GDM1 (cell line): ENCODE measurements at places on chromosomes 1 and 21.

- no peak for DNase-seq
These were observed 20.8 kb downstream of the FAM177B start for GRCh38 chr1:222757646-222758268.

GRCh38 chr1:22756125-22756735 lies 45.6 kb downstream of the EPHB2 start:
- DNase-seq: no peak

- DNase-seq: no peak
These were observed 230.9 kb downstream of the DUSP10 start for GRCh38 chr1:221510793-221511503.

- DNase-seq: no peak
These were observed 33.9 kb upstream of the CAMK1G start for GRCh38 chr1:209549443-209550205.

GRCh38 chr1:229900220-229900619 lies 166.8 kb upstream of the GALNT2 start:
- DNase-seq: no peak

DNA sequence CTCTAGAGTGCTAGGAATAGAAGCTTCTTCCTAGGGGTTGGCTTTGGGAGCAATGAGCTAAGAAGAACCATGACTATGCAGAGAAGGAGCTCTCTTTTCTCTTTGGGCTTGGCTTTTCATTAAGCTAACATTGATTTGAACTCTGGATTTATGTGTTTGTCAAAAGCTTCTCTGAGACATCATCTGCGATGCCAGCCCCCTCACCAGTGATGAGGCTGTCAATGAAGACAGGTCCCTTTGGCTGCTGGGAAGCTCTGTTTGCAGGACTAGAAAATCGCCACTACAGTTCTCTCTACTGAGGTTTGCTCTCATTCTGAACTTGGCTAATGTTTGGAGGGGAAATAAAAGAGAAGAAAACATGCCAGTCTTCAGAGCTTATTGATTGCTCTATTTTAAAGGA lies 185.0 kb downstream of the PCP4 start:
- no peak for DNase-seq

DNA sequence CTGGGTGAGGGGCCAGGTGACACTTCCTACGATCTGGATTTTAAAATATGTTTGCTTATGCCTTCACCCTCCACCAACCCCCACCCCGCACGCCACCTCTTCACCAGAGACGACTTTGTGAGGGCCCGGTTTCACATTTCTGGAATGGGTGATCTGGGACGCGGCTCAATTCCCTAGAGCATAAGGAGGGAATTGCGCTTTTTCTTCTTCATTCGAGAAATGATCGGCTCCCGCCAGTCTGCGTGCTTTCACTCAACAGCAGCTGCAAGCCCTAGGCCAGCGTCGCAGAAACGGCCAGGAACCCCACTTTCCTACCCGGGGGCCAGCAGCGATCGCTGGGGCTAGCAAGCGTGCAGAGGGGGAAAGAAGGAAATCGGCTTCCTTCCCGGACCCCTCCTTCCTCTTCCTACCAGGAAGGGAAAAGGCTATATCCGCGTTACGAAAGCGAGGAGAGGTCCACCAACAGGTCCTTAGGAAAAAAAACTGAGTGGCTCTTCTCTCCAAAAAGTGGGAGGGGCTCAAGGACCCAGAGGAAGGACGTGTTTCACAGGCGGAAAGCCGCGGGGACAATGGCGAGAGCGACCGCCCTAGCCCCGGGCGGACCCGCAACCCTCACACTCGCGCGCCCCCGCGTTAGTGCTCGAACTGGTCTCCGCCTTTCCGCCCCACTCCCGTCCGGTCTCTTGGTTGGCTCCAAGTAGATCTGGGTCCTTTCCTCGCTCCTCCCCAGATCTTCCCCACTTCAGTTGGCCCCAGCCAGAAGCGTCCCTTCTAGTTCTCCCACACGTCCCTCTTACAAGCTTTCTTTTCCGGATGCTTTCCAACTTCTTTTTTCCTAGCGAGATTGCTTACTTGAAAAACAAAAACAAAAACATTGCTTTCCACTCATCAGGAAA lies 1.1 kb upstream of the ADAMTS1 start:
- DNase-seq: no peak

DNA sequence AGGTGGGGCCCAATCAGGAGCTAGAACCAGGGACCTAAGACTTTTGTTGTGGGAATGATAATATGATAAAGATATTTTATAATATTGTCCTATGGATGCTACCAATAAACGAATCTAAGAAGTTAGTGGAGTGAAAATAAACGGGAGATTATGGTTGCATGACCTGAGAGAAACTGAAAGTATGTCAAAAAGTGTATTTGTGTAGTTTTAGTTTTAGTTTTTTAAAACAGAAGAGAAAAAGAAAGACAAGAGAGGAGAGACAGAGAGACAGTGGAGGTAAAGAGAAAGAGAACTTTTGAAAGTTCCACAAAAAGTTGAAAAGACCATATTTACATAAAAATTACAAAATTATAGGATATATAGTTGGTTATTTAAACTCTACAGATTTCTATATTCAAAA lies 64.1 kb upstream of the TMPRSS15 start:
- DNase-seq: no peak

DNA sequence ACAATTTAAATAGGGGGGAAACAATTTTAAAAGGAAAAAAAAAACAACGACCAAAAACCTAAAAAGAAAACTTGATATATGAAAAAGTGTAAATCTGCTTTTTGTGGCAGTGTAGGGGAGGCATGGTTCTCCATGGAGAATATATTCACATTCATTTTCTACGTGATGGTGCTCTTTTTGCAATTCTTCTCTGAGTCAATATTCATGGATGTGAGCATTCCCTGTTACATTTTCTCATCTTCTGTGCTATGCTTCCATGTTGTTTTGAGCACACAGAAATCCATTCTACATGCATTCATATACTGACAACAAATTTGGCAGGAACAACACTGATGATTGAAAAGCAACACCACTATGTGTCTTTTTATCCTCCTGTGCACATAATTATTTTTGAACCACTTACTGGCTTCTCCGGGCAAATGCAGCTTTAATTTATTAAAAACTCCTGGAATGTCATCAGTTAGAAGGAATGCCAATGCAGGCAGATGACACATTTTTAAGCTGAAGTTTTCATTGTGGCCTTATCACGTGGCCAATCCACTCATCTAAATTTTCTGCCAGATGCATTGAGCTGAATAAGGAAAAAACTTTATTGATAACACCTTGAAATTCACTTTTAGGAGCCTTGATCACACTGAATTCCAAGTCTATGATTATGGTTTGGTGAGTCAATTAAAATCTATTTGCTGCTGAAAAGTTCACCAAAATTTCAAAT lies 590.6 kb downstream of the NUF2 start:
- no peak for DNase-seq

DNA sequence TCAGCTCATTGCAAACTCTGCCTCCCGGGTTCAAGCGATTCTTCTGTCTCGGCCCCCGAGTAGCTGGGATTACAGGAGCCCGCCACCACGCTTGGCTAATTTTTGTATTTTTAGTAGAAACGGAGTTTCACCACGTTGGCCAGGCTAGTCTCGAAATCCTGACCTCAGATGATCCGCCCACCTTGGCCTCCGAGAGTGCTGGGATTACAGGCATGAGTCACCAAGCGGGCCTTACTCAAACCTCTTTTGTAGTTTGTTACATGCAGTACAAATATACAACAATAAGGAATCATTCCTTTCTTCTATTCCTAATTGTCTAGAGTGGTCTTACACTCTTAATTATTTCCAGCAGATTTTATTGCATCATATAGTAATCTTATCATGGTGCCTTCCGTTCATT lies 16.6 kb downstream of the SPATA17 start:
- DNase-seq: no peak

DNA sequence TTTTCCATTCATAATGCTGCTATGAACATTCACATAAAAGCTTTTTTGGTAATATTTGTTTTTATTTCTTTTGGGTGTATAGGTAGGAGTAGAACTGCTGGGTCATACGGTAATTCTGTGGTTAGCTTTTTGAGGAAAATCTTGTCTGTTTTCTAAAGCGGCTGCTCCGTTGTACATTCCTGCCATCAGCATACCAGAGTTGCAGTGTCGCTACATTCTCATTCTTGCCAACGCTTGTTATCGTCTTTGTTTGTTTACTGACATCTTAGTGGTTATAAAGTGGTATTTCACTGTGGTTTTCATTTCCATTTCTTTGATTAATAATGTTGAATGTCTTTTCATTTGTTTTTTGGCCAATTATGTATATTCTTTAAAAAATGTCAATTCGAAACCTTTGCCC lies 469.8 kb upstream of the ZP4 start:
- no peak for DNase-seq

DNA sequence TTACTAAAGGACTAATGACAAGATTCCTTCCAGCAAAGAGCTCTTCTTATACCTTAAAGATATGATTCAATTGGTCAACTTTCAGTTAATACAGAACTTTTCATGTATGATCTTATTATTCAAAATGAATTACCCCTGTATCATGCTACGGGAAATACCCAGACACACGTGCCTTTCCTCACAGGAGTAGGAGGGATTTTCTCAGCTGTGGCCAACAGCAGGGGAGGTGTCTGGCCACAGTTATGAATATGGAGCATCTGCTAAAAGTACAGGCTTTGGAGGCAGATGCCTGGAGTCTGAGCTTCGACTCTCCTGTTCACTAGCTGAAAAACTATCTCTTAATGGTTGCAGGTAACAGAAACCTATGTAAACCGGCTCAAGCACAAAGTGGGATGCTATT lies 53.6 kb downstream of the KIAA1614 start:
- no peak for DNase-seq

GRCh38 chr1:178048883-178049282 lies 45.0 kb upstream of the RASAL2 start:
- DNase-seq: no peak

- no peak for DNase-seq
These were observed 106.7 kb upstream of the C8B start for GRCh38 chr1:57072401-57073110.

DNA sequence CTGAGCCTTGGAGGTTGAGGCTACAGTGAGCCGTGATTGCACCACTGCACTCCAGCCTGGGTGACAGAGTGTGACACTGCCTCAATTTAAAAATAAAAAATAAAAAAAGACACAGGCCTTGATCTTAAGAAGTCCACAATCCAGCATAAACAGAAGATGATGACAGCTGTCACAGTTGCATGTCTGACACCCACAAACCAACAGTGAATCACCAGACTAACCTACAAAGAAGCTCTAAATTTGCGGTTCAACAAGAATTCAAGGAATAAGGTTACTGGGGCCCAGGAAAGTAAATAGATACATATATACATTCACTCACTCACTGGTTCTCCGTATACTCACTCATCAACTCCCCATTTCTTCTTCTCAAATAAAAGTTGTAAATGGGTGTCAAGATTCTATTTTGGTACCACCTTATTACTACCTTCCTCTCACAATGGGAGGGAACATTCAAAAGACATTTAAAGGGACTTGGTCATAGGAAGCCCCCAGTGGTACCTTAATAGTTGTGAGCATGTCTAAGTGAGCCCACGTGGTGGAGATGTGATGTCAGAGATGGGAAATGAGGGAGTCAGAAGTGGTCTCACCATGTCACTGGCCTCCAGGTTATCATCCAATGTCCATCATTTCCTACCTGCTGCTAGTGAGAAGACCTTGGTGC lies 66.9 kb upstream of the PRDX6 start:
- DNase-seq: no peak

- no peak for DNase-seq
These were observed 52.4 kb upstream of the CDC42BPA start for GRCh38 chr1:227370533-227371254.

DNA sequence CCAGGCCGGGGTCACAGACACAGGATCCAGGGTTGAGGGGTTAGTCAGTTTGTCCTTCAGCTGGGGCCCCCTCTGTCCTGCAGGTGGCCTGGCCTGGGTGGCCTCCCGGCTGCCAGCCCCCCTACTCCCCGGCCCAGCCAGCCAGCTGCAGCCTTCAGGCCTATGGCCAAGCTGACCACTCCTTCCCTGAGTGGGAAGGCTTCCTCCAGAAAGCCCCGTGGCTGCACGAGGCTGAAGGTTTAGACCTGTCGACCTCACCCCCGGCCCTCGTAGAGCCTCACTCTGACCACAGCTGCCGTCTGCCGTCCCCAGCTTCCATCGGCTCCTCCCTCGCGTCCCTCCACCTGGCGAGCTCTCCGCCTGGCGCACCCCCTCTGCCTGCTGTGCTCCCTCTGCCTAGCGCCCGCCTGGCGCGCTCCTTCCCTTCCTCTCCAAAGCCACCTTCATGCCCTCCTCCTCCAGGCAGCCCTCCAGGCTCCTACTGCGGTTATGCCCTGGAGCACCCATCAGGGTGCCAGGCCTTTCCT lies 9.6 kb downstream of the TTLL10 start:
- DNase-seq: no peak

DNA sequence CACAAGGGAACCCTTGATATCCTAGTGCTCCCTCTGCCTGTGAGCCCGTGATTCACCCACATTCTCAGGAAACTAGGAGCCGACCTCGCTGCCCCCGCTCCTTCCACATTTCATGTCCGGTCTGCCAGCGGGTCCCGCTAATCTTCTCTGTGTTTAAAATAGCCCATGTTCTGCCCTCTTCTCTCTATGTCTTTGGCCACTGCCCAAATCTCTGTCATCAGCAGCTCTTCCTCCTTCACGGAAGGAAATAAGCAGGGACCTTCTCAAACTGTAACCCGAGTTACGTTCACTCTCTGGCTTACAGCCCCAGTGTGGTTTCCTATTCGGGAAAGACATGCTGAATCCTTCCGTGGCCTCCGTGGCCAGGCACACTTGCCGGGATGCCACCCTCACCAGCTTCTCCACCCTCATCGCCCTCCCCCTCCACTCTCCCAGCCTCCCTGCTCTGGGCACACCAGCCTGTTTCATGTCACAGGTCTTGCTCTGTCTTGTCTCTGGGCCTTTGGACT lies 21.1 kb upstream of the UBXN10 start:
- DNase-seq: no peak

DNA sequence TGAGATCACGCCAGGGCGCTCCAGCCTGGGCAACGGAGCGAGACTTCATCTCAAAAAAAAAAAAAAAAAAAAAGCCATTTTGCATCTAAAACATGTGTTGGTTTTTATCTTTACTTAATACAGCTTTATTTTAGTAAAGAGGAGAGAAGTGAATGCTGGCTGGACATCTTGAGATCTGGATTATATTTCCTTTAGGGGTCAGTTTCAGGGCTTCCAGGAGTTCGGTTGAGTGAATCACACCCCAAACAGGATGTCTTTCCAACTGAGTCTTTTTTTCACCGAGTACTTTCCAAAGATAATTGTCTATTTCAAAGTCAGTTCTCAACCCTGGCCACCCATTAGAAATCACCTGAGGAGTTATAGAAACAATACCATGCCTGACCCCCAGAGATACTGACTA lies 16.6 kb upstream of the IPP start:
- no peak for DNase-seq

GRCh38 chr1:237959838-237960237 lies 69.1 kb upstream of the ZP4 start:
- no peak for DNase-seq
